ENCODE measurements at places on chromosomes 1 and 21.

- DNase-seq: no peak
Observed at GRCh38 chr1:116420417-116421200, 47.6 kb downstream of the ATP1A1 start.

- peak; percentile 54 for DNase-seq
Observed at GRCh38 chr1:2414297-2414958, 2.1 kb upstream of the PEX10 start.

- peak; percentile 76 for DNase-seq
Observed at GRCh38 chr1:155944444-155944799, 3.0 kb downstream of the RXFP4 start.

- DNase-seq: no peak
Observed at GRCh38 chr21:25024639-25025038, 582.6 kb downstream of the MRPL39 start.

GRCh38 chr1:185008838-185009237 is 34.5 kb upstream of the NIBAN1 start:
- DNase-seq: peak; percentile 80

DNA sequence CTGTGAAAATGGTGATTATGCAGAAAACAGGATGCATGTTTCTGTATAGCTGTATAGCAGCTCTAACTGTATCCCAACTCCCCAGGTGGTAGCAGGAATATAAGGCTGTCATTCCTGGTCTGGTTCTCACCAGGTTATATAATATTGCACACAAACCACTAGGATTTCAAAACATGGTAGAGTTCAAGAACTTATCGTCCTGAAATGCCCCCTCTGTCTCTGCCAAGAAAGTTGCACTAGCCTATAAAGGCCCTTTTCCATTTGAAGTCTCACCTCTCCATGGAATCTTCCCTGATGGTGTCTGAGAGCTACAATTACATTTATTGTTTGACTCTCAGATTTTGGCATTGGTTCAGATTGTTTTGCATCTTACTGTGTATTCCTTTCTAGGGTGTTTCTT is 184.9 kb upstream of the FAM78B start:
- no peak for DNase-seq

- DNase-seq: no peak
Observed at GRCh38 chr1:76125473-76126219, 51.1 kb downstream of the ST6GALNAC3 start.

- no peak for DNase-seq
Observed at GRCh38 chr1:203271962-203272632, 33.2 kb upstream of the BTG2 start.

DNA sequence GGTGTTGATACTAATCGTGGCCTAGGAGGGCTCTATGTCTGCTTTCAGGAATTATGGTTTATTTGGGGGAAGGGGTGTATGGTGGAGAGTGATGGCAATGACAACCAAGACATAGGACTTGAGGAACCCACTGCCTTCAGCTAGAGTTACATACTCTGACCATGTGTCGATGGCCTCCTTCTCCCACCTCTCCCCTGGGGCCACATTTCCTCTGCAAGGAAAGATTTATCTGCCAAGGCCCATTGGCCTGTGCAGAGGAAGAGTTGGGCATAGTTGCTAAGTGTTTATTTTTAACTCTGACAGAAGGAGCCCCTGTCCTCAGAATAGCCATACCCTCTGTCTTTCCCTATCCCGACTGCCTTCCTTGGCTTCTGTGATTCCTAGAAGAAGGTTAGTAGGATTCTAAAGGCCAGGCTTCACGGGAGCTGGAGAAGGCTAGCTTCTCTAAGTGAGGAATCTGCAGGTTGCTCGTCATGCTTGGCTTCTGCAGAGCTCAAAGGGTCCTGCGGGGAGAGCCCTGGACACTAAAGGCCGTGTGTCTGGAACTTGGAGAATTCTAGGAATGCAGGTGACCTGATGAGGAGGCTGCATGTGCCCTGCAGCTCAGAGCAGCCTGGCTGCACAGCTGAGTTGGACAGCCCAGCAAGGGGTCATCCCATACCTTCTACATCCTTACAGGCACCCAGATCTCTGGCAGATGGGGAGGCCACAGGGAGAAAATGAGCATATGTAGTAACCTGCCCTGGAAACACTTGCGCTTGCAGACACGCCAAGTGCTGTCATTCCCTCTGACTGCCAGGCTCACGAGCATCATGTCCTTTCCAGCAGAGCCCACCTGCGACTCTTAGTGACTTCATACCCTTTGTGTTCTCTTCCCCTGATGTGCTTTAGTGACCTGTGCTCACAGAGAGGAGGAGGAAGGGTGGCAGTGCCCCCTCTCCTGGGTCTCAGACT is 9.7 kb downstream of the MAPKAPK2 start:
- DNase-seq: no peak

- DNase-seq: no peak
Observed at GRCh38 chr1:160850993-160851392, 11.7 kb downstream of the CD244 start.

GRCh38 chr1:39086386-39086785 is 60.2 kb downstream of the NDUFS5 start:
- DNase-seq: no peak

DNA sequence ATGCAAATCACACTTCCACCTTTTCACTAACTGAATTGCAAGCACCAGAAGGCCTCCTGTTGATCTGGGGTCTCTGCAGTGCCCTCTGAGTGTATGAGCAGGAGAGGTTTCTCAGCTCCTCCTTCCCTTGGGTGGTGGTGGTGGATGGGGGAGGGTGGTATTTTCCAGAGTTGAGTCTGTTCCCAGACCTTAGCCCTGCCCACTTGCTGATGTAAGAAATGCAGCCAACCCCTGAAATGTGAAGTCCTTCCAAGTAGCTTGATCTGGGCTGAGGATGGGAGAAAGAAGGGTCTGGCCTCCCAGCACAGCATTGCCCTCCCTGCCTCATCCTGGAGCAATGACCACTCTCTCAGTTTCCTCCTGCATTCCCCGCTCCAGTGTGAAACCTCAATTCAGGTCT is 6.3 kb upstream of the FOXD2 start:
- no peak for DNase-seq

All from COR-L47 (cell line).